ENCODE measurements at places on chromosomes 12 and 14.

GRCh38 chr14:89814126-89814525 lies 140.4 kb downstream of the EFCAB11 start:
- DNase-seq: no peak

GRCh38 chr12:100187068-100187467 lies 13.5 kb upstream of the ACTR6 start:
- DNase-seq: no peak

GRCh38 chr12:120378036-120378435 lies 9.1 kb upstream of the MSI1 start:
- DNase-seq: no peak

GRCh38 chr12:39199351-39199750 lies 243.6 kb downstream of the KIF21A start:
- DNase-seq: peak; percentile 44
